Ascending aorta (tissue), 2 donors: ENCODE measurements at places on chromosomes 2 and 18.

- no peak for DNase-seq
Observed at GRCh38 chr2:74226648-74227213, 28.3 kb downstream of the MTHFD2 start.

- DNase-seq: no peak
Observed at GRCh38 chr2:8671176-8671575, 10.7 kb upstream of the ID2 start.

DNA sequence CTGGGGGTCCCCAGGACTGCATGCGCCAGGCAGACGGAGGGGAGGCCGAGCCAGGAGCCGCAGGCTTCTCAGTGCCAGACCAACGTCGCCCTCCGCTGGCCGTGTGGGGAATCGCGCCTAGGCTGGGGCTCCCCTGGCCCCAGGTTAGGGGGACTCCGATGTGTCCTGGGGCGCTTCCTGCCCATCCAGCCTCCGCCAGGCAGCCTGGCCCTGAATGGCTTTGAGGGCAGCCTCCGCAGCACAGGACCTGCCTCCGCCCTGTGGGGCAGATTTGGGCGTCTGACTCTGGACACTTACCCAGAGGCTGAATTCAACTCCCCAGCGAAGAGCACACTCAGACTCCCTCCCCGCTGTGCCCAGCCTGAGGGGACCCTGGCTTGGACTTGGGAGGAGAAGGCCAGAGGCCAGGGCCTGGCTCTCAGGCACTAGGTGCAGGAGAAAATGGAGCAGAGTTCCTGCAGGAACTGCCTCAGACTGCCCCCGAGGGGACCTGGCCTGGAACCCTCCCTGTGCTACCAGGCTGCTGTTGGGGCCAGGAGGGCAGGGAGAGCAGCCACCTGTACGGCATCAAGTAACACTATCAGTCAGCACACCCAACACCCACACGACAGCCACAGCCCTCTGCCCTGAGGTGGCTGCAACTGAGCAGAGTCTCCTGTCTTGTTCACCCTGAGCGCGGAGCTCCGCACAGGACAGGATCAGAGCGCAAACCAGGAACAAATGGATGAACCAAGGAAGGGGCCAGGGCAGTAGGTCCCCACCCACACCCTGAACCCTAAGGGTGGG, 597 bp upstream of the TEKT4 start:
- DNase-seq: no peak

GRCh38 chr18:8050616-8051329, 483.7 kb downstream of the PTPRM start:
- no peak for DNase-seq

DNA sequence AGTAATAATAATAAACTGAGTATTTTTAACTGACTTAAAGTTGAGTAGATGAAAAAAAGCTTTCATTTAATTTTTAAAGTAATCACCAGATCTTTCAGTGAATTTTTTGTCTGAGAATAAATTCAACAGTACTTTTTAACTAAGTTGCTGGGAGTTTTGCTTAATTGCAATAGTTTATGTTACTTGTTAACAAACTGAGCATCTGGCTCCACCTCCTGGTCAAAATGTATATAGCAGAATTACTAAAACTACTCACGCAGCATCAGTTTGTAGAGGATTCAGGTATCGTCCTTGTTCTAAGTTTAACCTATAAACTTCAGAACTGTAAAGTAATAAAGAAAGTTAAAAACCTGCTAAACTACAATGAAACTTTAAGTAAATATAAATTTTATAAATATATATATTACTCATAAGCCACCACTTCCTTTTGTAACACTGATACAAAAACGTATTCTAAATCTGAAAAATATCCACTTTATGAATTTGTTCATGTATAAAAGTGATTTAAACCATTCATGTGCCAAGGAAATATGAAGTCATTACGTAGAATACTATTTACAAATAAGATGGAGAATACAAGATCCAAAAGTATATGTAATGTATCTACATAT, 21.3 kb downstream of the NOL10 start:
- no peak for DNase-seq

- no peak for DNase-seq
Observed at GRCh38 chr2:199364153-199364552, 93.6 kb downstream of the SATB2 start.

DNA sequence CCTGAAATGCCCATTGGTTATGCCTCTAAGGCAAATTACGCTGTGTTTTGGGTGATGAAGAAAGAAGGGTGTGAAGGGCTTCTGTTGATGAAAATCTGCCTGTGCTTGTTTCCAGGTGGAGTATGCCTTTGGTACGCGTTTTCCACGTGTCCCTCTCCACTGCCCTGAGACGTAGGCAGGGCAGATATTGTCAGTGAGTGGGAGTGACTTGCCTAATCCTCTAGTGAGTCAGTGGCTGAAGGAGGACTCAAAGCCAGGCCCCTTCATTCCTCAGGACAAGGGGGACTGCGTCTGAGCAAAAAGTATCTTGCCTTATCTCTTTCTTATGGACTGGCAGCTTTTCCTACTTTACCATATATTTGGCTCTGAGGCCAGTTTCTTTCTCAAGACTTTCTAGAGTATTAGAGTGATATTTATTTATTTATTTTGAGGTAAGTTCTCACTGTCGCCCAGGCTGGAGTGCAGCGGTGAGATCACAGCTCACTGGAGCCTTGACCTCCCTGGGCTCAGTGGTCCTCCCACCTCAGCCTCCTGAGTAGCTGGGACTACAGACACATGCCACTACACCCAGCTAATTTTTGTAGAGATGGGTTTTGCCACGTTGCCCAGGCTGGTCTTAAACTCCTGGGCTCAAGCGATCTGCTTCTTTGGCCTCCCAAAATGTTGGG, 10.2 kb downstream of the RALB start:
- no peak for DNase-seq

GRCh38 chr2:159249990-159250715, 36.4 kb downstream of the WDSUB1 start:
- DNase-seq: peak; percentile 86

DNA sequence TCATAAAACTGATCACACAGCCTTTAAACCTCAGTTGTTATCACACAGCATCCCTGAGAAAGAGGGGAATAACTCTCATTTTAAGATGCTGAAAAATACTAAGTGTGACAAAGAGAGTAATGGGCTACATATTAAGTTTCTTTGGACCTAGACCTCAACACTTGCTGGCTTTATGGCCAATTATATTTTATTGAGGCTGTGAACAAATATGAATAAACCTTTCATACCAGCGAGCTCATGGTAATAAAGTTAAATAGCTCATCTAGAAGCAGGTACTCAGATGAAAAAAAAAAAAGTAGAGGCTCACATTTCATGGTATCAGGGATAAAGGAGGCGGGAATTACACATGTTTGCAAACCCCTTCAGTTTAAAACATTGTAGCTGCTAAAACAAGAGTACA, 75.7 kb downstream of the DOCK10 start:
- DNase-seq: no peak

GRCh38 chr2:117523267-117523666, 291.2 kb upstream of the DDX18 start:
- DNase-seq: no peak
